AG08396 (cell line): ENCODE measurements at places on chromosomes 1 and 21.

DNA sequence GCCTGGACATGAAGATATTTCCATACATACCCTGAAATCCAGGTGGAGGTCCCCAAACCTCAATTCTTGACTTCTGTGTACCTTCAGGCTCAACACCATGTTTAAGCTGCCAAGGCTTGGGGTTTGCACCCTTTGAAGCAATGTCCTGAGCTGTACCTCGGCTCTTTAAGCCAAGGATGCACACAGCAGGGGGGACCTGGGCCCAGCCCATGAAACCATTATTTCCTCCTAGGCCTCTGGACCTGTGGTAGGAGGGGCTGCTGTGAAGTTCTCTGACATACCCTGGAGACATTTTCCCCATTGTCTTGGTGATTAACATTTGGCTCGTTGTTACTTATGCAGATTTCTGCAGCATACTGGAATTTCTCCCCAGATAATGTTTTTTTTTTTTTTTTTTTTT lies 184.3 kb upstream of the RGS18 start:
- no peak for DNase-seq

DNA sequence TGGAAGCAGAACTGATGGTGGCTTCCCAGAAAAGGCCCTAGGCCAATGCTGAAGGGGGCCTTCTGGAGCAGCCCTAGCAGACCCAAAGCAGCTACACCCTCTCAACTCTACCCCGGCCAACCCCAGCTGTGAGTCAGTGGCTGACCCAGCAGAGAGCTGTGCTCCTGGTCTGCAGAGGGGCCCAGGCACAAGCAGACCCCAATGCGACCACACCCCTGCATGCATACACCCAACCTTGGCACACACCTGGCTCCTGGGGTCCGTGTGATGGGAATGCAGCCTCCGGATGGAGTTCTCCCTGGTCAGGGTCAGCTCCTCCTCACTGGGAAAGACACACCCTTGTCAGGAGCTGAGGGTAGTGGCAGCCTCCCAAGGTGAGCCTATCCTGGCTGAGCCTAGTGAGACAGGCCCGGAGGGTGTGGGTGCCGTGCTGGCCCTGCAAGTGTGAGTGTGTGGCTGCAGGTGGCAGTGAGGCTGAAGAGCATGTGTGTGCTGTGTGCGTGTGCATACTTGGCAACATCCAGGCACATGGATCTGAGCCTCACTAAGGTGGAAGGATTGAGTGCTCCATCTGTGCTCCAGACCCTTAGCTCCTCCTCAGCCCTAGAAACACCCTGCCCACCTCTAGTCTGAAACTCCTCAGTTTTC lies 3.9 kb upstream of the ARHGAP30 start:
- DNase-seq, result no peak

DNA sequence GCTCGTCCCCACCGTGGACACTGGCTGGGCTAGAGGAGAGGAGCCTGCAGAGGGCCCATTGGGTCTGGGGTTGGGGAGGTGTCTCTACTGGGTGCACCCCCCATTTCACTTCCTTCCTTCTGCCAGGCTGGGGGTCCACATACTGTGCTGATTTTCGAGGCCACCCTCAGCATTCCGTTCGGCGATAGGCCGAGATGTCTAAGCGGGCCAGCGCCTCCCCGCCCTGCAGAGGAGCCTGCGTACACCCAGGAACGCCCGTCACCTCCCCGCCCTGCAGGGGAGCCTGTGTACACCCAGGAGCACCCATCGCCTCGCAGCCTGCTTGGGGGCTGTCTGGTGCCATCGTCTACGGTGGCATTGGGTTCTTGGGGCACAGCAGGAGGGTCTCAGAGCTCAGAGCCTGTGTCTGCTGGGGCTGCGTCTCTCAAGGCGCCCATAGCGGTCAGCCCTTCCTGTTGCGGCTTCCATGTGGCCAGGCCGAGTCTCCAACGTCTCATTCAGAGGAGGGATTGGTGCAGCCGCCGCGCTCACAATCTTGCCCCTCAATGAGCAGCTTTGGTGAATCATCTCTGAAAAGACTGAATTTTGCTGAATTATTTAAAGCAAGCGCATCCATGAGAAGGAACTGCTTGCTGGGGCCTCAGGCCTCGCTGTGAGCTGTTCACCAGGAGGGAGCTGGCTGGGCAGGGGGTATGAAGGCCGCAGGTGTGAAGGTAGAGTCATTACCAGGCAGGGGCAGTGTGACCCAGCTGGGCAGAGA lies 30.7 kb upstream of the AGPAT3 start:
- DNase-seq, result no peak

GRCh38 chr1:31470794-31471315 lies 57.8 kb downstream of the SERINC2 start:
- no peak for DNase-seq

DNA sequence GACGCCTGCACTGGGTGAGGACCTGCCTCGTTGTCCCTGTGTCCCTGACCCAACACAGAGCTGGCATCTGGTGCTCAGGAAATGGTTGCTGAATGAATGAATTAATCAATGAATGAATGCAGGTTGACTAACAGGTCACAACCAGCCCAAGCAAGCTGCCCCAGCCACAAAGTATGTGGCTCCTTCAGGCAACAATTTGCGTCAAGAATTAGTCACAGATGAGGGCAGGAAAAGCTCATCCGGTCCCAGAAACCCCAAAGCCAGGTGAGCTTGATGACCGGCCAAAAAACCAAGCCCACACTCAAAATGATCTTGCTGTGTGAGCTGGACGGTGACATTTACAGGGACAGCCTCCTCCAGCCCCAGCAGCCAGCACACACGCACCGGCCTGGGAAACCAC lies 40.6 kb upstream of the GPR153 start:
- DNase-seq, result no peak

- DNase-seq, result no peak
Measured at GRCh38 chr1:55287723-55288122, 72.6 kb upstream of the USP24 start.

DNA sequence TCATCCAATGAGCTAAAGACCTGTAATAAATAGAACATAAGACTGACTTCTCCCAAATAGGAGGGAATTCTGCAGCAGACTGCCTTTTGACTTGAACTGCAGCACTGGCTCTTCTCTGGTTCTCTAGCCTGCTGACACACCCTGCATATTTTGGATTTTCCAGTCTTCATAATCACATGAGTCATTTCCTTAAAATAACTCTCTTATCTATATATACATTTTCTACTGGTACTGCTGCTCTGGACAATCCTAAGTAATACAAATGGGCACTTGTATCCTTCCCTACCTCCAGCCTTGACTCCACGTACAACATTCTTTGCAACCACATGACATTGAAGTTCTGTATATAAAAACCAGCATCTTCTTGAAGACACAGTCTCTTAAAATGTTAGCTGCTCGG lies 429.4 kb upstream of the TMPRSS15 start:
- DNase-seq, result no peak

DNA sequence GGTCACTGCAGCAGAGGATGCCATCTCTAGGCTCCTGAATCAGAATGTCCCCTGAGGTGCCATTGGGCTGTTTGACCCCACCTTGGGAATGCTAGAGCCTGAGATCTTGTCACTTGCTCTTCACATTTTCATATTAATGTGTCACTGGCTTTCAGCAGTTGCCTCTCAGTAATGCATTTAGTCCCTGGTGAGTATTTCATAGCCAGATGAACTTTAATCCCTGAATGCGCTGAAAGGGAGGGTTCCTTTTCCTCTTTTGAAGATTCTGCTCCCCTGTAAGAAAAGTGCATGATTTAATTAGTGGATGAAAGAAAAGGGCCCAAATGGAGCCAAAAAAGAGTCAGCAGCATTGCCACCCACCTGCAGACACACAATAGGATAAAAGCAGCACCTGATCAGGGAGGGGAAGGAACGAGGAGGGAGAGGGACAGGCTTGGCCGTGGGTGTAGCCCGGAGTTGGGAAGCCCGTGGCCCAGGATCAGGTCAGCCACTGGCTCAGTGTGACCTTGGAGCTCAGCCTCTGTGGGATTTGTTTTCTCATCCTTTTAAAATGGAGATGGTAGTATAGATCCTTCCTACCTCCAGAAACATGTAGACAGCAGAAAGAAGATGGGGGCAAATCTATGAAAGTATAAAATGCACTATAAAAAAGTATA lies 31.1 kb downstream of the ROR1 start:
- no peak for DNase-seq

DNA sequence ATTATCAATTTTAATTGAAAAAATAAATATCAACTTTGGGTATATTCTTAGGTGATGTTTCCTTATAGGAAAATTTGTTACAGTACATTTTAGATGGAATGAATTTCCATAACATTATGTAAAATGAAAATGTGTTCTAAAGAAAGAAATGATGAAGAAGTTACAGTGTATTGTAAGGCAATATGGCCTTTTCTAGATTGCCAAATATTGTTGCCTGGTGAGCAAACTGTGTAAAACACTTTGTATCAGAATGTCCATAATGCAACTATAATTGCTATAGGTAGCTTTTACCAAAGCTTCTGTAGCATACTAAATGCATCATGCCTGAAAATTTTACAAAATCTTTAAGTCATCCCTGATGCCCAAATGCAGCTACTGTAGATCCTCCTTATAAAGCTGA lies 285.0 kb downstream of the LRRC7 start:
- no peak for DNase-seq

GRCh38 chr1:107145637-107146036 lies 4.8 kb downstream of the NTNG1 start:
- DNase-seq, result no peak

GRCh38 chr1:234602334-234603220 lies 7.4 kb downstream of the IRF2BP2 start:
- peak; percentile 86 for DNase-seq

DNA sequence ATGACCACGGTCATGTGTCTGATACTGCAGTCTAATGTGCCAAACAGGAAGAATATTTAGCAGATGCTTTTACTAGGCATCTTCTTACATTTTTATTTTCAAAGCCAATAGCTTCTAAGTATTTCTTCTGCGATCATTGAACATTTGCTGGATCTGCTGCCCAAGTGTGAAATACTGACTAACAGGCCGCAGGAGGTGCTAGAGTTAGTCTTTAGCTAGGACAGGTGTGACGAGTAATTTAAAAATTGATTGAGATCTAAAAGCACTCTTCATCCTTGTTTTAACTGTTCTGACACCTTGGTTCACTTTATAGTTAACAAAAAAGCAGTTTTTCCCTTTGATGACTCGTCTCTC lies 748 bp upstream of the FAM78B start:
- no peak for DNase-seq

- no peak for DNase-seq
Measured at GRCh38 chr1:211589782-211590721, 11.1 kb upstream of the SLC30A1 start.

DNA sequence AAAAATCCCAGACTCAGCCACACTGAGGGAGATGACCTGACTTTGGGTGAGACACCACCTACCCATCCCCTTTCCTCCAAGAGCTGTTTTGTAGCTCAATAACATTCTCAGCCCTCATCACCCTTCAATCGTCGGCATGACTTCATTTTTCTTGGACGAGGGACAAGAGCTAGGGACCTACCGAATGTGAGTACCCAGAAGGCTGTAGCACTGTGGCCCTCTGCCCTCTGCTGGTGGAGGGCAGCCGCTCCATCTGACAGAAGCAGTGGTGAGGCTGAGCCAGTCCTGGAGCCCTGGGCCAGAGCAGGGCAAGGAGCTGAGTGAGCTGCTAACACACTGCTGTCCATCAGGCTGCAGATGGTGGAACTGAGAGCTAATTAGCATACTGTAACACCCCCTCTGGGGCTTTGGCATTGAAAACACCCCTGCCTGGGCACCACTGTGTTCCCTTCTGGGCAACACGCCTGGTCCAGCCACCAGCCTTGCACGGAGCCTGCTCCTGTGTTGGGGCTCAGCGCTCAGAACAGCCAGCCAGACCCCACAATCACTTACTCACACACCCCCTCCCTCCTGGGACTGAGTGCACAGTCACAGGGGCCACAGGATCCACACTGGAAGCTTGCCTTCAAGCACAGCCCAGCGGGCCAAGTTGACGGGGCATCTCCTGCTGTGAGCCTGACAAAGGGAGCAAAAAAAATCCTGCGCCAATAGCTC lies 18.3 kb upstream of the ALPL start:
- DNase-seq, result peak; percentile 82

DNA sequence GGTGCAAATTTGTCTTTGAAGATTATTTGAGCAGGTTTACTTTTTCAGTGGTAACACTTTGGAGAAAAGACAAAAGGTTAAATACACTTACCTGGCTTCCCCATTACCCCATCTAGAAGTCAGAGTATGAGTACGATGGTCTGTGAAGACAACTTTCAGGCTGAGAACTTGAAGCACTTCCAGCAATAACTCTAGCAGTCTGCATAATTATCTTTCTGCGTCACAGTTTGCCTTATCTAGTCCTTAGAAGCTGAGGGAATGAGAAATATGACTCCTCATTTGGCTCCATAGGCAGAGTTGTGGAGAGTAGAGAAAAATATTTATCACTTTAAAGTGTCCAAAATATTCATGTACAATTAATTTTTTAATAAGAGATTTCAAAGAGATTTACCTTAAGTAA lies 323.4 kb upstream of the CAMK1G start:
- no peak for DNase-seq

- DNase-seq, result peak; percentile 26
Measured at GRCh38 chr21:46229133-46229922, 754 bp upstream of the LSS start.

DNA sequence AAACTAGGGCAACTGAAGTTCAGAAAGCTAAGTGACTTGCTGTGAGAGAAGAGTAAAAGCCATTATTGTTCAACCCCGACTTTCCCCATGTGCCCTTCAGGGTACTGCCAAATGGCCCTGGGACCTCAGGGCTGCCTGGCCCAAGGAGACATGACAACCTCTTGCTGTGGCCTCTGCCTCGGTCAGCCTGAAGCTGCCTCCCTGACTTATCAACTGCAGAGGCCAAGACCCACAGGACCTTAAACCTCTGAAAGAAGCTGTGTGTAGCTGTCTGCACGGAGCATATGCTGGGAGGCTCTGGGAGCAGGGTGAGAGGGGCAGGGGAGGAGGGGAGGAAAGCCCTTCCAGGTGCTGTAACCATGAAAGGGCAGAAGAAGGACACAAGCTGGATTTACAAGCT lies 35.9 kb downstream of the HMGB4 start:
- DNase-seq, result no peak

DNA sequence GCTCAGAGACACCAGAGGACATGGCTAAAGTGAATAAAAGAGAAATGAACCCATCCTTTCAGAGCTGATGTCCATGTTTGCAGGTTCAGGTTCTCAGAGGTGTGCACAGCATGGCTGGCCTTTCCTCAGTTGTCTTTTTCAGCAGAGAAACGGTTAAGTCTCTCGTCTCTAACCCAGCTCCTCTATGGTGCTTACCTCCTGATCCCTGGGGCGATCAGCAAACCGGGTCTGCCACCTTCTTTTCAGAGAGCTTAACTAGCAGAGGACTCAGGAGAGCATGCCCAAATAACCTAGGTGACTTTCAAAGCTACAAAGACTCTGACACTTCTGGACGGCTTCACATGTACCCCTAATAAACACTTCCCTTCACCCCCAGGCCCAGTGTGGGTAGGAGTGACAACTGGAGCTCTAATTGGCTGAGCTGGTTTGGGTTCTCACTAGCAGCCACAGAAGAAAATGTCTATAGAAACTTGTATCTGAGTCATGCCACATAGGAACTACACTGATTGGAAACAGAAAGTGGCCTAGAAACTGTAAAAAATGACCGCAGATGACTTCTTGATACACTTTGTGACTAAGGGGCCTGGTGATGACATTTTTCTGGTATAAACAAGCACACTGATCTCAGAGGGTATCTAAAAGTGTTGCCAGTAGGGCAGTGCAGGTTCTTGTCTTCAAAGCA lies at the start of gene AIM2:
Gene AIM2 (minus strand): TSS at position 329 of the 682 bp plus-strand sequence. CDS start 3,267 bp downstream, outside the sequence.
- DNase-seq, result no peak

GRCh38 chr1:54745274-54745673 lies 19.0 kb downstream of the PARS2 start:
- DNase-seq, result no peak
